Stimulated activated effector memory CD8-positive, alpha-beta T cell treated with anti-CD3 and anti-CD28 coated beads, Interleukin-12 subunit alpha, Interleukin-12 subunit beta, amount 100 ng/mL, for 72 hours (primary cell): ENCODE measurements at places on chromosomes 7 and 10.

DNA sequence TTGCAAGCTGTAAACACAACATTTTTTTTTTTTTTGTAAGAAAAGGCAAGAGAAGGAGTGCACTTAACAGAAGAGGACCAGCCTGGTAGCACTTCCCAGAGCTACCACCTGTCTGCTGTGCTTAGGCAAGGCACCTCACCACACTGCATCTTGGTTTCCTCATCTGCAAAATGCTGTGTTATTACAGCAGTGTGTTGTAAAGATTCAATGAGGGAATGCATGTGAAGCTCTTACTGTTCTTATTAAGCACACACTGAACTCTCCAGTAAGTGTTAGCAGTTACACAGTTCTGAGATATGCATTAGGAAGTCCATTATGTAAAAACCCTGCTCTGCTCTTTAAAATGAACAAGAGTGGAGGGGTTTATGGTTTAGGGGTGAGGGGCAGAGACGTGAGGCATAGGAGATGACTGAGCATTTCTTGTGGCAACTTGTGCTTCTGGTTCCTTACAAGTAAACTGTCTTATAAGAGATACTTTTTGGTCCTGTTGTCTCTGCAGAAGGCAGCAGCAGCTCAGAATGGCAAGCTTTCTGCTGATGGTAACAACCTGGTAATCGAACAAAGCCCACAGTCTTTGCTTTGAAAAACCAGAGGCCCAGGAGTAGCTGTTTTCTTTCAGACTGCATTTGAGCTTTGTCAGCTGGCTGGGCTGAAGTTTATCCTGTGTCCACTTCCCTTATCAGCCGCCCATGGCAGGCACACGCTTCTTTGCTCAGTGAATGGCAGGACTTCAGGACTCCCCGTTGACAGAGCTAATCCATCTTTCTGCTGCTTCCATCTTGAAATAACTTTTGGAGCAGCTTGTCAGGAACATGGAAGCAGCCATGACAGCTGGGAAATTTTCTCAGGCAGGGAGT lies 98.8 kb upstream of the BMPER start:
- no peak for DNase-seq

- DNase-seq, result no peak
Measured at GRCh38 chr10:61869041-61869675, 32.3 kb upstream of the ARID5B start.

DNA sequence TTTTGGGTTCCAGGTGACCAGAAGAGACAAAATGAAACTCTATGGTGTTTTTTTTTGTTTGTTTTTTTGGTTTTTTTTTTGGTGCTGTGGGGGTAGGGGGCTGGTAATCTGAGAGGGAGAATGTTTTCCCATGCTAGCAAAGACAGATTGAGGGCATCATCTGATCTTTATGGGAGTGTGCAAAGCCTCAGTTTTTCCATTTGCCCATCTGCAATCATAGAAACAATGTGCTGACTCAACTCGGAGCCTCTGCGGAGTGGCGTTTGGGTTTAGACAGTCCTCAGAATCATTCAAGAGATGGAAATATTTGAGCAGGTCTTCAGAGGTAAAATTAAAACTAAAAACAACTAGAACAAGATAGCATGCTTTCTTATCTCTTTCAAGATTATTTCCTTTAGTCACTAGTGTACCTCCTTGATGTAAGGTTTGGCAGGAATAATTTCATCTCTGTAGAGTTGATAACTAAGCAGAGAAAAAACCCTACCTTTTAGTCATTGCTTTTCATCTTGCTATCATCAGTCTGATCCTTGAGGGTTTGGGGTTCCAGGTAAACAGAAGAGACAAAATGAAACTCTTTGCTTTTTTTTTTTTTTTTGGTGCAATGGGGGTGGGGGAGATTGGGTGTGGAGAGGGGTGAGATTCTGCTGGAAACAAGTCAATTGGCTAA lies 18.0 kb downstream of the CNNM2 start:
- DNase-seq, result no peak

DNA sequence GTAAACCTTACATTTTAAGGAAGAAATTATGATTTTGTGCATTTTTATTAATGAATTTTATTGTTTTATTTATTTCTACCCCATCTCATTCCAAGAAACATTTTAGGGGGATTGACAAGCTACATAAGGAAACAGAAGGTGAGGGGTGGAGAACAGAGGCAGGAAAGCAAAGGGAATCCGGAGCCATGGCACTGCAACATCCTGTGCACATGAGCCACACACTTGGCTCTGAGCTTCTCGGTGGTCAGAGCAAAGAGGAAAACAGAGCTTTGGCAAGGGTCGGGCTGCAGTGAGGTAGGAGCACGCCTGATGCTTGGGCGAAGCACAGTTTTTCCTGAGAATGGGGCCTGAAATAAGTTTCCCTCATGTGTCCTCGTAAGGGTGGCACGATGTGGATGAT lies 68.9 kb downstream of the COL13A1 start:
- no peak for DNase-seq

- no peak for DNase-seq
Measured at GRCh38 chr7:117767951-117768350, 105.3 kb downstream of the CTTNBP2 start.

DNA sequence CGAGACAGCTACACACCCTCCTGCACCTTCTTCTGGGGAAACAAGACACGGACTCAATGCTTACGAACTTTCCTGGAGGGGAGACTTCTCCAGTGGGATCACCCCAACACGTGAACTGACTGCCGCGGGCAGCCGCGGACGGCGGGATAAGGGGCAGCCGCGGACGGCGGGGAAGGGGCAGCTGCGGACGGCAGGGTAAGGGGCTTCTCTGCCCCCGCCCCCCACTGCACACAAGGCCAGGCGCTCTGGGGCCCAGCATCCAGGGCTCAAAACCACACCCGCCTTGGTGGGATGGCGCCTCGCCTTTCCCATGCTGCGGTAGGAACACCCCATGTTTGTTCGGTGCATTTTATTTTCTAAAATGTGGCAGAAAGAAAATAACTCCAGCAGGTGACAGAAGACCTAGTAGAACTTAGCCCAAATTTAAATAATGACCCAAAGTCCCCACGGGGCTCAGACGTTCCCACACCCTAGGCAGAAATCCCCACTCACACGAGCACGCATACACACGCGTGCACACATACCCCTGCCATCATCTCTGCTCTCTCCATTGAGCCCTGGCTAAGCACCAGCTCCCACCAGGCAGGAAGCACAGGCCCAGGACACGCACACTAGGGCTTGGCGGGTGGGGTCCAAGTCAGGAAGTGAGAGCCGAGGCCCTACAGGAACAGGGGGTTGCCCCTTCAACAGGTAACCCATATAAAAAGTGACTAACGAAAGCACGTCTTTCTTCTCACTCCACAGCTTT lies 26.6 kb upstream of the GPR146 start:
- no peak for DNase-seq

GRCh38 chr7:41879403-41879802 lies 176.5 kb upstream of the INHBA start:
- DNase-seq, result no peak

DNA sequence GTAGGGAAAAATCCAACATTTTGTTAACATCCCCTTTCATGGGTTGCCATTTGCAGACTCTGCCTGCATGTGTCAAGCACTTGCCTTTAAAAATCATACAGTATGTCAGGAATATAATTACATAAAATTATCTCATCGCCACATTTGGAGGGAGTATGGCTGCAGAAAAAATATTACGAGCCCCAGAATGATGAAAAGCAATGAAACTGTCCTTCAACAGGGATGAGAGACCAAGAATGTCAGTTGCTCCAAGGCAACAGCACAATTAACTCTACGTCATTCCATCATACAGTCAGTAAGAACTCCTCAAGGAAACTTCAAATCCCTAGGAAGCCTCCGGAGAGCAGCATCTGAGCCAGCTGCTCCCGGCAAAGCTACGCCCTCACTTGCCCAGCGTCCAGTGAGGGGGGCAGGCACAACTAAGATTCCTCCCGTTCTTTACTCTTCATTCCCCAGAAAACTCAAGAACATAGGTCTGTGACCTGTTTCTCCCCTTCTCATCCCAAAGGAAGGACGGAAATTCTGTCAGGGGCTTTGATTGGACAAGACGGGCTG lies 132.9 kb downstream of the ANLN start:
- no peak for DNase-seq

DNA sequence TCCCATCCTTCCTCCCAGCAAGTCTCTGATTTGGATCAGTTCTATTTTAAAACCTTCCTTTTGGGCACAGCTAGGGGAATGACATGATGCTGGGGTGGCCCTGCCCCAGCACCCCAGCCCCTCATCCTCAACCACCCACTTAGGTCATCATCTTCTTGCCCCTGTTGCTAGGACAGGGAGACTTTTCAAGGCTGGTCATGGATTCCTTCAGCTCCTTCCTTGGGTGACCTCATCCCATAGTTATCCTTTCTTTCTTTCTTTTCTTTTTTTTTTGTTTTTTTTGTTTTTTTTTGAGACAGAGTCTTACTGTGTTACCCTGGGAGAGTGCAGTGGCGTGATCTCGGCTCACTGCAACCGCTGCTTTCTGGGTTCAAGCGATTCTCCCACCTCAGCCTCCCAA lies 127.2 kb downstream of the WDFY4 start:
- DNase-seq, result no peak

DNA sequence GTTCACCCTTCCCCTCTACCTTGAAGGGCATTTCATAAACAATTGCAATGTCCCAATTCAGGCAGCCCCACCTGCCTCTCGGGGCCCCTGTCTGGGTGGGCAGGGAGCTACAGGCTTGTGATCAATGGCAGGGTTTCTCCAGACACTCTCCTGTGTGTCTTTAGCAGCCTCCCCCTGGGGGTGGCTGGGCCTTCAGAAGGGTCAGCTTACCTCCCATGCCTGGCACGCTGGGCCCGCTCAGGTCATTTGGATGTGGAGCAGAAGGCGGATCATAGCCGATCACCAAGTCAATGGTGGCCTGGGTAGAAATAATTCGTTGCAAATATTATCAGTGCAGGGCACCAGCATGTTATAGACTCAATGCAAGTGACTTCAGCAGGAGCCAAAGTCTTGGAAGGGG lies 56.3 kb downstream of the MYOF start:
- DNase-seq, result no peak

- no peak for DNase-seq
Measured at GRCh38 chr7:115749924-115750323, 280.6 kb downstream of the TFEC start.

DNA sequence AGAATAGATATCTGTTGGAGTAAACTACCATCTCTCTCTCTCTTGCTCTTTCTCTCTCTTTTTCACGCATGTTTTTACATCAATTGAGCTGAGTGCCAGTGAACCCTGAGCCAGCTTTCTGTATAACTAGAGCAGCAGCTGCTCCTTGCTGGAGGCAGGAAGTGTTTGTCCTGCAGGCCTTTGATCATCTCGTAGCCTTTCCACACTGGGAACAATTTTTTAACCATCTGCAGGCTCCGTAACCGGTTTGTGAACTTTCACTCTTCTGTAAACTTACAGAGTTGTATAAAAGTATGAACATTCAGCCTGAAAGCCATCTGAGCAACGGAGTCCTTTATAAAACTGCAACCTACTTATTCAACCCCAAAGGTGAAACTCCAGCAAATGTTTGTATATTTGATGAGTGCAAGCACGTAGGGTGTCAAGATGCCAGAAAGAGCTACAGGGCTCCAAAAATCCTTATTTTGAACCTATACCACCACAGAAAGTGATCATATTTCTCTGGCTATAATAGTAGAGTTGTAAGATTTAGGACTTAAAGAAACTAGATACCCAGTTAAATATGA lies 162.8 kb upstream of the NFE2L3 start:
- no peak for DNase-seq

- no peak for DNase-seq
Measured at GRCh38 chr7:8387551-8388256, 45.7 kb upstream of the NXPH1 start.

- no peak for DNase-seq
Measured at GRCh38 chr10:132845041-132845551, 59.1 kb upstream of the NKX6-2 start.
